Stimulated activated CD8-positive, alpha-beta memory T cell treated with anti-CD3 and anti-CD28 coated beads, Interleukin-4, amount 100 ng/mL, for 1 hour (primary cell): ENCODE measurements at places on chromosomes 2 and 18.

DNA sequence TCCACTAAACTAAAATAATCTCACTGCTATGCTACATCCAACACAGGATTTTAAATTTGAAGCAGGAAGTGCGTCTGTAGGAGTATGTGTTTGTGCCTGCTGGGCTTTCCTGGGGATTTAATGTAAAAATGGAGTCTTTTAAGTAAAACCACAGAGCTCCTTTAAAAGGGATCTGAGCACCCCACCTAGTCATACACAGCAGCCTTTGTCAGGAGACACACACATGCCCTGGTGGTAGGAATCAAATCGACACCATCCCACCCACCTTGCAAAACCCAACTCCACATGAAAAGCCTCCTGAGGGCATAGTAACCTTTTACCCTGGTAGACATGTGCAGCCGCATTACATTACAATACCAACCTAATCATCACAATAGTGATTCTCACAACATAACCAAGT, 29.1 kb downstream of the UXS1 start:
- no peak for DNase-seq

- DNase-seq, result no peak
Measured at GRCh38 chr2:55805686-55806085, 112.0 kb upstream of the PNPT1 start.

DNA sequence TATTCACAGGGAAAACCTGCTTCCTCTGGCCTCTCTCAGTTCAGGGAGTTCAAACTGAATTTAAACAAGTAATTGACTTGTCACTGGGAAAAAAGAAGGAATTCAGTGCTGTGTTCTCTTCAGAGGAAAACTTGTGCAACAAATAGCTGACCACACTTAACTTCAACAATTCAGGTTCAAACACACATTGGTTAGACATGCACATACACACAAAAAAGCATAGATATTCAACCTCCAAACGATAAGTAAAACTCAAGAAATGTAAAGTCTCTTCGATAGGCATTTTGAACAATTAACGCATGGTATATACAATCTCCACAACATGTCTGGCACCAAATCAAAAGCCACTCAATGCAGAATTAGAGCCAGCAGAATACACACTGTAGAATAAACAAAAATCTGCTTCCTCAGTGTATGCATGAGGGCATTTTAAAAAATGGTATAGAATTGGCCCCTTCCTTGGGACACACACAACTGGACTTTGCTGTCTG, 269.0 kb downstream of the TCF4 start:
- no peak for DNase-seq

GRCh38 chr2:40975151-40975550, 523.3 kb upstream of the SLC8A1 start:
- DNase-seq, result no peak

DNA sequence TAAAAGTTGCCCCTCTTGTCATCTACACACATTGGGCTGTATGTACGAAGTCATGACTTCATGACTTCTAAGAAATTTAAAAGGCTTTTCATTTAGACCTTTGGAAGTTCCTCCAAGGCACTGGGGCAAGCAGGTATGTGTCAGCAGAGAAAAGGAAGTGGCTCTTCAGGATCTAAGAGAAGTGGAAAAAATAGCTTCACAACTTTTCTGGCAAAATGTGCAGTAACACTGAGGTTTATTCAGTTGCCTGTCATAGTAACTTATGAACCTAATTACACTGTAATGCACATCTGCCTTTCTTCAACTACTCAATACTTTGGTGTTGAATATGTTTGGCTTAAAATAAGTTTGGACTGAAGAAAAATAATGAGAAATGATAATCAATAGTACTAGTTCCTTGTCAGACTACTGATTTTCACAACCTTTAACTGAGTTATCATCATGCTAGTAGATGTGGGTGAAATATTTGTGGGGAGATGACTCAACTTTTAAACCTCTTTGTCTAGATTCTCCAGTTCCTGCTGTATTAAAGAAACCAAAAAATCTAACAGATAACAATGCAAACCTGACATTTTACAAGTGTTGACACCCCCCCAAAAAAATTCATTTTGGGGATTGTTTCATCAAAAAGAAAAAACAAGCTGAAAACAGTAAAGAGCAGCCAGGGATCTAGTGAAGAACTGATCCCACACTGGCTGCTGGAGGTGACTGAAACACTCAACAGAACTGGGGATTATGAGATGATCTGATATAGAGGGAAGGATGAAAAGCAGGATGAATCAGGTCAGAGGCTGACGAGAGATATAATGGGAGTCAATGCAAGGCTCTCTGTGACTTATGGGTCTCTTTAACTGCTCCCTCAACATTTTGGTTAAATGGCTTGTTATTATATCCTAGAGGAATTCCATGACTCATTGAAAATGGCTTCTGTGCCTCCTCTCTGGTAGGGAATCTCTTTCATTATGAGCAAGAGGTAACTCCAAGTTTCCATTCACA, 84.6 kb downstream of the COLEC12 start:
- DNase-seq, result no peak

DNA sequence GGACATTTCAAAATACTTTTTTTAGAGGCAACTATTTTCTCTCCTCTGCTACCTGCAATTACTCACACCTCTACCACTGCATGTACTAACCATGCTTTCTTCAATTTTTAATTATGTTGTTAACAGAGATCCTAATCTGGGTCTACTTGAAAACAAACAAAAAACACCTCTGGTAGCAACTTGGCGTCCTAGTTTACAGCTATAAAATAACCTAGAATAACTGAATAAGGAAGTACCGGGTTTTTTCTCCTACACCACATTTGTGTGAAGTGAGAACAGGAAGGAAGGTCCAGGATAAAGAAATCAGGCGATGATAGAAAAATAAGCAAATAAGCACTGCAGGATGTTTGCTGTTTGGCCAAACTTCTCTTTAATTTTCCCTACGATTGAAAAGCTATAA, 633.5 kb downstream of the LRP1B start:
- DNase-seq, result no peak

- DNase-seq, result no peak
Measured at GRCh38 chr2:241551599-241551997, 6.9 kb upstream of the BOK start.

GRCh38 chr2:157876786-157877138, 632 bp upstream of the ACVR1 start:
- DNase-seq, result no peak

GRCh38 chr18:59059140-59059539, 80.5 kb upstream of the SEC11C start:
- no peak for DNase-seq

DNA sequence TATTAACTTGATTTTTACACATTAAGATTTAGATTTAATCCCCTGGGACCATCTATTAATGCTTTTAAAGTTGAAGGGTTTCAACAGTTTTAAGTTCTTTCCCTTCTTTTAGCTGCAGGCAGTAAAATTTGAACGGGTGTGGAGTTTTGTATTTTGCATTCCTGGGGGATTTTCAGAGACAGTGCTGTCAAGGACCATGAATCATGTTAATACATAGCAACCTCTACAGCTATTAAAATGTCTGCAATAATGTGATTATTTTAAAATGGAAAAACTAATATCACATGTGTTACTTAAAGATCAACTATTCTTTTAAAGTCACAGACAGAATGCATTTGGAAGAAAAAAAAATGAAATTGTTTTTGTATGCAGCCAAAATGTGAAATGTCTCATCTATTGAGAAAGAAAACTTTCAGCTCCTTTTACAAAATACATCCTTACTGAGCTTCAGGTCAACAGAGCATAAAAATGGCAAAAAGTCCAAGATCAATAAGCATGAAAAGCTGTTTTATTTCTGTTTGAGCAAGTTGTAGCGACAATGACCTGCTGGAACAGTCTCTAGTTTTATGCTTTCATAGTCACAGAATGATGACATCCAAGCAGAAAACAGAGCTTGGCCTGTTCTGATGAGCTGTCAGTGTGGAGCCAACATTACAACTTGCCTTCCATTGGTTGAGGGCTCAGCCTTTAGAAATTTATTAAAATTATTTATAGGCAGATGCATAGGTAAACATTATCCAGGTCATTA, 21.6 kb upstream of the ZNF521 start:
- DNase-seq, result no peak

GRCh38 chr2:144490017-144490416, 29.9 kb downstream of the ZEB2 start:
- DNase-seq, result no peak

GRCh38 chr2:235843591-235844395, 324.4 kb downstream of the GBX2 start:
- DNase-seq, result no peak

GRCh38 chr2:109458512-109458911, 155.3 kb downstream of the SEPTIN10 start:
- no peak for DNase-seq

- no peak for DNase-seq
Measured at GRCh38 chr2:153232464-153232863, 246.1 kb downstream of the RPRM start.

GRCh38 chr2:43041661-43042360, 184.6 kb downstream of the ZFP36L2 start:
- DNase-seq, result no peak
